ENCODE measurements at places on chromosomes 5 and 9. TPM values are rescaled to one million over a fixed set of nuclear protein-coding genes. Genes with fewer than 3 reads are reported as not detected.

The FAM153A gene
- not detected for total RNA-seq

The SV2C gene
- not detected for total RNA-seq

The SUB1 gene
- total RNA-seq: 123 TPM

The PLAC8L1 gene
- not detected for total RNA-seq

The GPRIN1 gene
- total RNA-seq: 11.9 TPM

The AIF1L gene
- total RNA-seq: 0.22 TPM

The CDKN2B gene
- total RNA-seq: 77.2 TPM

The ENTPD8 gene
- total RNA-seq: not detected

All from placental pericyte (primary cell).